A172 (cell line): ENCODE measurements at places on chromosomes 5 and 9.

GRCh38 chr9:96014078-96014477 is 138.6 kb downstream of the ERCC6L2 start:
- no peak for DNase-seq

DNA sequence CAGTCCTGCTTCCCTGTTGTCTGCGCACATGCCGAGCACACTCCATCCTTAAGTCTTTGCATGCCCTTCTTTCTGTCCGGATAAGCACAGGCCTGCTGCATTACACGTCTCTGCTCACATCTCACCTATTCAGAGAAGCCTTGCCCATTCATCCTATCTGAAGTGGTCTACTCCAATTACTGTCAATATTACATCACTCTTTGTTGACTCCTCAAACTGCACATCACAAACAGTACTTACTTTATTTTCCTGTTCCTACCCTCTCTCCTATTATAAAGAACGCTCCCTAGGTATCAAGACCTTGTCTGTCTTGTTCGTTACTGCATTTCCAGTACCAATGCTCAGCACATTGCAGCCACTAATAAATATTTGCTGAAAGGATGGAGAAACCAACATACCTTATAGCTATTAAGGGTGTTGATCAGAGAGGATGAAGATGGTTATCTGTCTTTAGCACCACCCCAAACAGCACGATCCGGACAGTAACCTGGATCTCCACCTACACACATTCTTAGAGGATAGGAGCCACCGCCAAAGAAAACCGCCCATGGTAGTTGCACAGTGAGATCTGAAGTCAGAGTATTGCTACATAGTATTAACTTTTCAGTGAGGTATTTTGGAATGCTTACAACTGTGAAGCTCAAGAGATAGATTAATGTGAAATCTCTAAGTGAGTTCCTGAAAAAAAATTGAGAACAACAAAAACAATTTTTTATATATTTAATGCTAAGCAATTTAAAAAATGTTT is 1.6 kb upstream of the PRRC1 start:
- DNase-seq, result no peak

DNA sequence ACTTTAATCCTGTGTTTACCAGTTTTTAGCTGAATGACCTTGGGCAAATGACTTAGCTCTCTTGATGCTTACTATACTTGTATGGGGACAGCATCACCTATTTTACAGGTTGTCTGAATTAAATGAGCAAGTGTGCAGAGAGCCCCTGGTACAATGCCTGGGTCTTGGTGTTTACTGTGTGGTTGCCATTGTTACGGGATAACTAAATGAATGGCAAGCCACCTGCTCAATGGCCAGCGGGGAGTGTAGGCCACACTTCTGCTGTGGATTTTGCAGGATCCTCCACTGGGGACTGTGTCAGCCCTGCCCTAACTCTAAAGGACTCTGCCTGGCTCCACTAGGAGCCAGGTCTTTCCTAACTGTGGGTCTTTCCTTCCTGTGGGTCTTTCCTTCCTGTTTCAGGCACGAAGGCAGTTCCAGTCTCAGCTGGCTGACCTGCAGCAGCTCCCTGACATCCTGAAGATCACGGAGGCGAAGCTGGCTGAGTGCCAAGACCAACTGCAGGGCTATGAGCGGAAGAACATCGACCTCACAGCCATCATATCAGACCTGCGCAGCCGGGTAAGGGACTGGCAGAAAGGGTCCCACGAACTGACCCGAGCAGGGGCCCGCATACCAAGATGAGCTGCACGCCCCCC is 10.3 kb upstream of the GLE1 start:
- no peak for DNase-seq

DNA sequence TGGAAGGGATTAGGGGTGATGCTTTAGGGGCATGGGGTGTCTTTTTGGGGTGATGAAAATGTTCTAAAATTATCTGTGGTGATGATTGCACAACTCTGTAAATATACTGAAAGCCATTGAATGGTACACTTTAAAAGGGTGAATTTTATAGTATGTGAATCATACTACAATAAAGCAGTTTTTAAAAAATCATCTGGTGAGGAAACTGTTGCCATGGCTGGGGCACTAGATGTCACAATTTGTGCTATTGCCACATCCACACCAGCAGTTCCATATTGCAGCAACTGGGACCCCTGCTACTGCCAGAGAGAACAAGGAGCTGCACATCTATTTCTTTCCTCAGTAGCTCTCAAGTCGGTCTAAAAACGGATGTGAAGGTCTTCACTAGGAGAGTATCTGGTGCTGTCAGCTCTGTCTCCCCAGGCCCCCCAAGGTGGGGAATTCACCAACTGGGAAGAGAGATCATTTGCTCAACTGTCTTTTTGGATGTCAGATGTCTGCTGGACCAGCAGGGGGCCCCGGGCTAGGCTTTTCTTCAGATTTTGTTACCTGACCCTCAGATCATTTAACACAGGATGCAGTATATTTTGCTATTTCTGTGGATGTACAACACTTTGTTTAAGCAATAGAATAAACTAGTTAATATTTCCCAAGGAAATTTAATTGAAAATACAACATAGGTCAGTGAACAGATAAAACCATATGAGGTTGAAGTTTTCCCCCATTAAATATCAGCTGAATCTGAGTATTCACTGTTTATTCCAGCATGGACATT is 13.2 kb downstream of the CMYA5 start:
- DNase-seq, result peak; percentile 23

- no peak for DNase-seq
Observed at GRCh38 chr9:92655896-92656536, 13.9 kb downstream of the IPPK start.

DNA sequence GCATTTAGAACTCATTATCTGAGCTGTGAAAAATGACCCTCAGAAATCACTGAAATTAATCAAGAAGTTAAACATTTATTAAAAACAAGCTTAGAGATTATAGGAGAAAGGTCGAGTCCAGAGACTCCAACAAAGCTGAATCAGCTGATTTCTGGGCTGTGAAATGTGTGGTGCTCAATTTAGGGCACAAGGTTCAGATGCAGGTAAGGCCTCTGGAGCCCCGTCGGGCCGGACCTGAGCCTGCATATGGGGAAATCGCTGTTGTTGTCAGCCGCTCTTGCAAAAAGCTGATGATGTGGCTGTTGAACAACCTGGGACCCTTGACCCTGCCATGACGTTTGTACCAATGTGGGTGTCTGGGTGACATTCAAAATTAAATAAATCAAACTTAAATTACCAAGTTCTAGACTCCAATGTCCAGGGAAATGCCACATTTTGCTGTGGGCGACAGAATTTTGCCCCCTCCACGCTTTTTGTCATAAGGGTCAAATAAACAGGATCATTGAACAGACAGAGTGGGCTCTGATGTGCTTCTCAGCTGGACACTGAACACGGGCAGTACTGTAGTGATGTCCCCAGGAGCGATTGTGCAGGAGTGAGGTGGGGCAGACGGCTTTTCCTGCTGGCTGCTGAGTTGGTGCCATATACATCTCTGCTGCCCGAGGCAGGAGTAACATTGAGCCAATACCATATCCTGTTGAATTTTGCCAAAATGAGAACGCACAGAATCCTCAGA is 27.2 kb upstream of the FBP1 start:
- no peak for DNase-seq

- no peak for DNase-seq
Observed at GRCh38 chr9:109320331-109320741, 523 bp downstream of the EPB41L4B start.

DNA sequence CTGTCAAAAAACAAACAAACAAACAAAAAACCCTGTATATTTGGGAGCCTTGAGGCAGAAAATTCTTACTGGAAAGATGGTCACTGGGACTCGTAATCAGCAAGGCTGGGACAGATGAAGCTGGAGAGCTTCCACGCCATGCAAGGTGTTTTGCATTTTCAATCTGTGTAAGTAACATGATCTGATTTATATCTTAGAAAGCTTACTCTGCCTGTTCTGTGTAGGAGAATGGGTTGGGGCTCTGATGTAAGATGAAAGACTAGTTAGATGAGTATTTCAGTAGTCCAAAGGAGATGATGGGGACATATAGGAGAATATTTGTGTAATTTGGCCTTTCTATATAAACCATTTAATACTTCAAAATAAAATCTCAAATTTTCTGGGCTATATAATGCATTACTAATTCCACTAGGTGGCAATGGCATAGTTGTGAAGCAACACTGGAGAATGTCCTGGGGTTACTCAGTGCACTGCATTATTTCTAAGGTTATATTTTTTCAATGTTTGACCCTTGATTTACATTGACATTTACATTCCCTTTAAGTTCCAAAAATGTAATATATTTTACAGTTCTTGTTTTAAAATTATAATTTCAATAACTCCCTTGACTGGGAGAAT is 21.9 kb upstream of the FSD1L start:
- DNase-seq, result no peak

DNA sequence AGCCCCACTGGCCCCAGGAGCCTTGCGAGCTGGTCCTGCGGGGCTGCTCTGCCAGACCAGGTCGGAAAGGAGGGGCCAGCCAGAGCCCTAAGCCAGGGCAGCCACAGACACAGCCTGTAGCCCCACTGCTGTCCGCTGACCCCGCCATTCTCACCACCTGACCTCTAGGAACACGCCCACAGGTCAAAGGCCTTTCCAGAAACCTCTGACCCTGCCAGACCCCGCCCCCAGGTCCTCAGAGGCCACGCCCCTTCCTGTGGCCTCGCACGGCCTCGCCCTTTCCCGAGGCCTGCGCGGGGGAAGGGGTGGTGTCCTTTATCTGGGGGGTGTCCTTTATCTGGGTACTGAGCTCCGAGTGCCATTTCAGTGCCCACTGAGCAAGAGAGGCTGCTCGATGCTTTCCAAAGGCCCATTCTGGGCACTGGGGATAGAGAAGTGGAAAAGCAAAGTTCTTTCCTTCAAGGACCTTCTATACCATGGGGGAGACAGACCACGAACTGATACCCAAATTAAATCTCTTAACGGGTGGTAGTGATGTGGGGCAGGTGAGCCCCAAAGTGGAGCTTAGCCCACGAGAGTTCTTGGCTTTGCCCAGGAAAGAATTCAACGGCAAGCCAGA is 46.5 kb downstream of the P4HA2 start:
- no peak for DNase-seq

DNA sequence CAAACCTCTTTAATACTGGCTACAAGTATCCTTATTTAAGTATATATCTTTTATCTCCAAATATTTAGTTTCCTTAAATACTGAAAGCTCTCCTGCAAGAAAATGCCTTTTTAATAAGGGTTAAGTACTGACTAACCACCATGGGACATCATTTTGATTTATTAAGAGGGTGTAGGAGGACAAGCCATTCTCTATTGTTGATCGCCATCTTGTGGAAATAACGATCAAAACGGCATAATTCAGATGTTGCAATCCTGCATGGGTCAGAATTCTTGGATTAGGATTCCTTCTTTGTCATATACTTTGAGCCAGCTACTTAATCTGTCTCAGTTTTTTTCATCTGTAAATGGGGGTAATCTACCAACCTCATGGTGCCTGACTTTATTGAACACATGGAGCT is 28.7 kb upstream of the C5orf46 start:
- peak; percentile 84 for DNase-seq

GRCh38 chr9:129334105-129334935 is 156.3 kb upstream of the IER5L start:
- peak; percentile 99 for DNase-seq

- peak; percentile 55 for DNase-seq
Observed at GRCh38 chr5:81825237-81825636, 74.3 kb upstream of the SSBP2 start.

DNA sequence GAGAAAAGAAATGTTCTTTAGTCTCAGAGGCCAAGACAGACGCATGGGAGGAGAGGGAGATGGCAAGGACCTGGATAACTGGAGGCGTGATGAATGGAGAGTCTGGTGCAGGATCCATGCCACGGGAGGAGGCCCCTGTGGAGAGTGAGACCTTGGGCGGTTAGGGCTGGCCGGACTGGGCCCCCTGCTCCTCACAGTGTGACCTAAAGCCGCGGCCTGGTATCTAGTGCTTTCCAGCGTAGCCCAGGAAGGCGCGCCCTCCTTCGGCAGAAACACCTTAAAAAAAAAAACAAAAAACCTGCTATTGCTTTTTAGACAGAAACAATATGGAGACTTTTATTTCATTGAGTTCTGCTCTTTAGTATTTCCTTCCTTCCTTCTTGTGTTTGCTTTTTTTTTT is 33.1 kb downstream of the SCGB3A1 start:
- no peak for DNase-seq

- no peak for DNase-seq
Observed at GRCh38 chr5:144778561-144778960, 607.9 kb downstream of the KCTD16 start.

DNA sequence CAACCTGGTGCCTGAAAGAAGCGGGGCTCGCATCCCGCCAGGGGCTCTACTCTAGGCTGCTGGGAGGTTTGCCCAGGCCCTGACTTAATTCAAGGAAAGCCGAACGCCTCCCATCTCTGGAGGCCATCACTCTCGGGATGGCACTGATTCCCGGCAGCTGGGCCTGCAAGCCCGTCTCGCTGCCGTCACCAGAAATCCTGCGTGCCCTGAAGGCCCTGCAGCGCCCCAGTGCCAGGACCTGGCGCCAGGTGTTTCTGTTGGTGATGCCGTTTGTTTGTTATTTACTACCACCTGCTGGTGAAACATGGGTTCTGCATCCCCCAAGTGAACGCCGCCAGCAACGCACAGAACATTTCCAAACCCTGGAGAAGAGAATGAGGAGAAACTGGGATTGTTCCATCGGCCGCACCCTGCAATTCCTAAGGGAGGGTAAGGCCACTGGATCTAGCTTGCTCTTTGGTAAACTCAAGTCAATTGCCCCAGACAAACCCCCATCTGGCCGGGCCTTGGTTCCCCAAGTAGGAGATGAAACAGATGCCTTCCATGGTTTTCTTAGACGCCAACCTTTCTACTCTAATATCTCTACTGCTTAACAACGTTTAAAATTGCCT is 77.9 kb downstream of the AK8 start:
- peak; percentile 67 for DNase-seq

GRCh38 chr9:37582548-37583157 is 6.5 kb upstream of the FBXO10 start:
- DNase-seq, result peak; percentile 40
